ENCODE measurements at places on chromosomes 7 and 10.

DNA sequence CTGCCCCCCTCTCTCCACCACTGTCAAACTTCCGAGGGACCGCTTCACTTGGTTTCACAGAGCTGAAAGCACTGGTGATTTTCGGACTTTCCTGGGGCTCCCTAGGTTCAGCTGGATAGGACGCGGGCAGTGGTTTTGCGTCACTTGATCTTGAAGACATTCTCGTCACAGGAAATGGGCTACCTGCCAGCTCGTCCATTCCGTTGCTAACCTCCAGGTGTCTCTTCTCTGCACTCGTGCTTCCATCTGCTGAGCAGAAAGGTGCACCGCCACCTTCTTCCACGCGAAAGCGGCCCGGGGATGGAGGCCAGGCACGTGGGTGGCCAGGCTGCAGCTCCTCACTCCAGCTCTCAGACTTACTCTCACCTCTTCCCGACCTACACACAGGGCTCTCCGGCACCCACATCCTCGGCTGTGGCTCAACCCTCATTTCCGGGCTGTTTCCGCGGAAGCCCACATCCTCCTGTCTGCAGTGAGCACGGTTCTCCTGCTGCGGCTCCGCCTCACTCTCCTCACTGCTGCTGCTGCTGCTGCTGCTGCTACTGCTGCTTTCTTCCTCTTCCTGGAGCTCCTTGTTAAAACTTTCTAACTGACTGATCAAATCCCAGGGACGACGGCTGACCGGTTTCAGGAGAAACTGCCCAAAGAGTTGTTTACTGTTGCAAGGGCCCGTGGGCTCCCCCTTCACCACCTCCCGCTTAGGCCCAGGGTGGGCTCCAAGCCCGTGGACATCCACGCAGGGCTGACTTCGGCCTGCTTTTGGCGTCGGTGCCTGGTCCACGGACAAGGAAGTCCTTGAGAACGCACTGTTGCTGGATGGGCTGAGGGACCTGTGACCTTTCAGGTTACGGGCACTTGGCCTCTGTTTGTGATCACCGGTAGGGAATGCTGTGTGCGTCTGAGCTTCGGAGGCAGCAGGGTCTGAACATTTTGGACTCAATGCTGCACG is 32.1 kb downstream of the JCAD start:
- no peak for DNase-seq

DNA sequence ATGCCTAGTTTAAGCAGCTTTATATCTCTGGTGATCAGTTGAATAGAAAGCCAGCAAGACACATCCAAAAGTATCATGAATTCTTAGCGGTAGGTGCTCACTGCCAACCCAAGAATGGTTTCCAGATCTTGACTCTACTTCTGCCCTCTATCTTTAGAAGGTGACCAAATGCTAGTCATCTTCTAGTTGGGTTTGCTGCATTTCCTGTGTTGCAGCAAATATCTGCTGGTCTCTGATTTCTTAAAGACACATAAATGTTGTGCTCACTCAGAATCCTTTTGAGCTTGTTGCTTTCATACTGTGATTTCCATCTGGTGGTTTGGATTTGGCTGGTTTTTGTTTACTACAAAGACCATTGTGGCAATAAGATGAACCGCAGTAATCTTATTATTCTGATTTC is 2.2 kb downstream of the CDC123 start:
- no peak for DNase-seq

GRCh38 chr7:131265227-131265626 is 62.4 kb upstream of the MKLN1 start:
- DNase-seq = no peak

DNA sequence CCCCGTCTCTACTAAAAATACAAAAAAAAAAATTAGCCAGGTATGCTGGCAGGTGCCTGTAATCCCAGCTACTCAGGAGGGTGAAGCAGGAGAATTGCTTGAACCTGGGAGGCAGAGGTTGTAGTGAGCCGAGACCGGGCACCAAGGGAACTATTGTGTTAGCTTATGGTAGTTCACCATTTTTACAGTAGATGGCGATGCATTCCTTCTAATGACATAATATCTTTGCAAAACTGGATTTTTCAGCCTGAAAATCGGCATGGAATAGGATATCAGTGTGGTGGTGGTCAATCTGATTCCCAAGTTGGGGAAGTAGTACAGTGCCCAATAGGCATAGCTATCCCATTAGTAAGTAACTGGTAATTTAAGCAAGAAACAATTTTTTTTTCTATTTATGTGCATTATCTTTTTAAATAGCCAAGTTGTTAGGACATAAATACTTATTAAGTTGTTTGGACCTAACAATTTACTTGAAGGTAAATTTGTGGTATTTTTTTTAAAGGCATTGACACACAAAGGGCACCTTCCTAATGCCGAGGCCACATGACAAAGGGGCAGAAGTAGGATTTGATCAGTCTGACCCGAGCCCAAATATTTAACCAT is 17.6 kb upstream of the IMPDH1 start:
- DNase-seq = peak; percentile 63

- no peak for DNase-seq
Observed at GRCh38 chr7:113628948-113629847, 289.6 kb downstream of the PPP1R3A start.

DNA sequence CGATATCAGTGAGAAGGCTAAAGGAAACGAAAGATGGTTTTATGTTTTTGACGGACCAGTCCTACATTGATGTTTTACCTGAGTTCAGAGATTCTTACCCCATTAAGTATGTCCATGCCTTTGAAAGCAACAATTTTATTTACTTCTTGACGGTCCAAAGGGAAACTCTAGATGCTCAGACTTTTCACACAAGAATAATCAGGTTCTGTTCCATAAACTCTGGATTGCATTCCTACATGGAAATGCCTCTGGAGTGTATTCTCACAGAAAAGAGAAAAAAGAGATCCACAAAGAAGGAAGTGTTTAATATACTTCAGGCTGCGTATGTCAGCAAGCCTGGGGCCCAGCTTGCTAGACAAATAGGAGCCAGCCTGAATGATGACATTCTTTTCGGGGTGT is 27.7 kb downstream of the MET start:
- no peak for DNase-seq

DNA sequence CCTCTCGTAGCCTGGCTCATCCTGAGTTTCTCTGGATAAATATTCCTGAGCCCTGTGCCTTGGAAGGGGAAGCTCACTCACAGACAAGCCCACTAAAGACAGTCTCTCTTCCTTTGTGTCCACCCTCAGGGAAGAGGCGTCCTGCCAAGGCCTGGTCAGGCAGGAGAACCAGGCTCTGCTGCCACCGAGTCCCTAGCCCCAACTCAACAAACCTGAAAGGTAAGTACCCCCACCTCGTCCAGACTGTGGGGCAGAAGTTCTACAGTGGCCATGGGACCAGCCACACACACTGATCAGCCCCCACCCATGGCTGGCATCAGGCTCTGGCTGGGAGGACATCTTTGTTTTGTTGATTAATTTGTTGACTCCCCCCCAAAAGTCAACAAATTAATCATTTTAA is 2.8 kb downstream of the GPR15LG start:
- no peak for DNase-seq

- DNase-seq = no peak
Observed at GRCh38 chr10:60041489-60042133, 135.3 kb upstream of the CCDC6 start.

DNA sequence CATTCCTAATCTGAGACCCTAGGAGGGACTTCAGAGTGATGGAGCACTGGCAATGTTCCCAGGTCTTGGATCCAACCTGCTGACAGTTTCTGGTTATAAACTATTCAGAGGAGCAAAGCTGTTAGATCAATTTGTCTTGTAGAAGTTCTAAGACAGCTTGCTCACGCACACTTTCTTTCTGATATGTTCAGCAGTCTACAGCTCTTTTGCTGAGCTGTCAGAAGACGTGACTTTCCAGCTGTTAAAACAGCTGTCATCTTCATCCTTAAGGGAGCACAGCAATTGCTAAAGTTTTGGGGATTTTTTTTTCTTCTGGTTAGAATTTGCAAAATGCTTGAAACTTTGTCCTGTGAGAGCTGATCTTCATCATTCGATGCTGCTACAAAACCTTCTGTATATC is 823.1 kb downstream of the SORCS1 start:
- DNase-seq = no peak

GRCh38 chr10:131079314-131079713 is 232.2 kb downstream of the TCERG1L start:
- DNase-seq = no peak

GRCh38 chr10:69742928-69743602 is 58.6 kb upstream of the COL13A1 start:
- DNase-seq = peak; percentile 40

GRCh38 chr10:122282253-122282671 is 11.2 kb downstream of the BTBD16 start:
- DNase-seq = no peak

GRCh38 chr7:20282959-20283358 is 47.7 kb upstream of the ITGB8 start:
- no peak for DNase-seq

DNA sequence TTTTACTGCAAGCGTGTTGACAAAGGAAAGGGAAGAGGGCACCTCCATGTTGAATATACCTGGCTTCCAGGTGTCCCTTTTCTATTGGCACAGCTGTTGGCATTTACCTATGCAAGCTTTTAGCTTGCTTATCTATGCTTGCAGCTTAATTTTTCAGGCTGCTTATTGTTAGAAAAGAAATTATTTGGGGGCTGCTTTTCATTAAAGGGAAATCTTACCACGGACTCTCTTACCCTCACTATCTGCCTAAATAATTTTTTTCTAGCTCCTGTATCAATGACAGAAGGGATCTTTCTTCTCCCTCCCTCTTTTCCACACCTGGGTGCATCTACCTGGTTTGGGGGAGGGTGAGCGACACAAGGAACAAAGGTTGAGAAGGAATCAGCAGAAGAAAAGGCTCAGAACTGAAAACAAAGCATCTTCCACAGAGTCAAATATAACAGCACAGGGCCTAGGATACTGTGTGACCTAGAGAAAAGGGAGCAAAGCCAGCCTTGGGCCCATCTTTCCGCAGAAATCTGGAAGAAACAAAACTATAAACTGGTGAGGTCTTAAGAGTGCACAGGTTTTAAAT is 15.2 kb upstream of the GJC3 start:
- DNase-seq = no peak

GRCh38 chr7:144786522-144786921 is 49.3 kb downstream of the TPK1 start:
- no peak for DNase-seq

DNA sequence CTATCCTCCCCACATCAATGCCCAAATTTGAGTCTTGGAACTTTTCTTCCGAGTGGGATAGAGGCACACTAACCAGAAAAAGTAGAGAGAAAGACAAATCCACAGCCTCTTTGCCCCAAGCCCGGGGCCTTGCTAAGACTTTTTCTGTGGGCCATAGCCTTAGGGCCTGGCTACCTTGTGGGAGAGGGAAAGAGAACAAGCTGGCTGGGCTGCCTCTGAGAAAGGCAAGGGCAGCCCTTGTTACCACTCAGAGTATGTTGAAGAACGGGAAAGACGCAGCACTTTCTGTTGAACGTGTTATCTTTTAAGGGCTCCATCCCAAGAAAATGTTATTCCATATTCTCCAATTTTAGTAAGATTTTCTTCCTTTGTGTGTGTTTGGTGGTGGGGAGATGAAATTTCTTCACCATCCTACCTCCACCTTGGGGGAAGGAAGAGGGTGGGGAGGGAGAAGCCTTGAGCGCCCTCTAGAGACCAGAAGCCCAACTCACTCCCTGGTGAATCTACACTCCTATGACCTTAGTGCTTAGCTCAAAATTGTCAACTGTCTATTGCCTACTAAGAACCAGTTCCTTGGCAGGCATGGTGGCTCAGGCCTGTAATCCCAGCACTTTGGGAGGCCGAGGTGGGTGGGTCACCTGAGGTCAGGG is 3.9 kb upstream of the NRF1 start:
- DNase-seq = peak; percentile 45

DNA sequence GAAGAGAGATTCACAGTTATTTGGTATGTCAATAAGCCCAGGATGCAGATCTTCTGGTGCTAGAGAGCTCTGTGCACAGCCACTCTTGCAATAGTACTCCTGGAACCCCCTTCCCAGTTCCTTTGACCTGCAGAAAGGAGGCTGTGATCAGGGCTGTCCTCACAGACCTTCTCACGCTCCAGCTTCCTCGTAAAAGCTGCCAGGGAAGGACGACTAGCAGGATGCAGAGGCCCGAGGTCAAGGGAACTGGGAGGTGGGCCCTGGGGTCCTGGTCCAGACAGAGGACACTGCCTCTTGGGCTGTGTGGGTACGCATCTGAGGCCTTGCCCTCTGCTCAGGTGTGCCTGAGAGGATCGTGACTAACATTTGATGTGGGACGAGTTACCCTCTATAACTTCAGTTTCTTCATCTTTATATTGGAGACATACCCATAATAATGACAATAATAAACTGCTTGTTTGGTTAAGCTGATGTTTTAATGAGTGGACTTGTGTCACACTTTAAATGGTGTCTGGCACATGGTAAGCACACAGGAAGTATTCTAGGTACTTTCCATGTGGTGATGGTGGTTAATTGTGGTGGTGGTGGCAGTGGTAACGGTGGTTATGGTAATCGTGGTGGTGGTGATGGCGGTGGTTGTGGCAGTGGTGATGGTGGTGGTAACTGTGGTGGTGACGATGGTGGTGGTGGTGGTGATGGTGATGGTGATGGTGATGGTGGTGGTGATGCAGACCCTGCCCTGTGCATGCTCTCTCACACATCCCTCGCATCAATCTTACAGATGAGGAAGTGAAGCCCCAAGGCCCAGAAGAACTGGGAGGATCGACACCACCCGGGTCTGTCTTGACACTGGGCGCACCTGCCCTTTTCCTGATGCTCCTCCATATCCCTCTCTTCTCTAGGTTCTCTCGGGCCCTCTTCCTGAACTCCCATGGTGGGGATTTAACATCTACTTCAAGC is 235.2 kb upstream of the GRB10 start:
- DNase-seq = no peak

GRCh38 chr7:27600247-27600646 is 62.4 kb downstream of the HIBADH start:
- no peak for DNase-seq

GRCh38 chr10:132443605-132443982 is 46.6 kb downstream of the PWWP2B start:
- no peak for DNase-seq

GRCh38 chr10:88315755-88316154 is 267.4 kb downstream of the RNLS start:
- DNase-seq = no peak

GRCh38 chr7:143460271-143460979 is 17.2 kb downstream of the TAS2R60 start:
- no peak for DNase-seq

- no peak for DNase-seq
Observed at GRCh38 chr7:93620057-93620456, 45.5 kb upstream of the CALCR start.

DNA sequence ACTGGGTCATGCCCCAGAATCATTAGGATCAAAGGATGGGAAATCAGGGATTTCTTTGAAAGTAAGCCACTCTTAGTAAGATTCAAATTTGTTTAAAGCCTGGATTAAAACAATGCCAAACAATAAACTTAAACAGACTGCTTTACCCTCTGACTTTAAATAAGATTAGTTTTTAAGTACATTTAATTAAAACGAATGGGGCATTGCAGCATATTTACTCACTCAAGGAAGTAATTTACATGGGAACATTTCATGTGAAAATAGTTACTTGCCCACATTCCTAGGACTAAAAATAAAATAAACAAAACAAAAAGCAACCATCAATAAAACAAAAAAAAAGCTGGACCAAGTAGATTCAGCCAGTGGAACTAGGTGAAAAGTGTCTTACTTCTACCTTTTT is 7.8 kb downstream of the ABLIM1 start:
- DNase-seq = no peak

All from D341Med (cell line).